Fibroblast of lung (primary cell): ENCODE measurements at places on chromosomes 13 and 19.

DNA sequence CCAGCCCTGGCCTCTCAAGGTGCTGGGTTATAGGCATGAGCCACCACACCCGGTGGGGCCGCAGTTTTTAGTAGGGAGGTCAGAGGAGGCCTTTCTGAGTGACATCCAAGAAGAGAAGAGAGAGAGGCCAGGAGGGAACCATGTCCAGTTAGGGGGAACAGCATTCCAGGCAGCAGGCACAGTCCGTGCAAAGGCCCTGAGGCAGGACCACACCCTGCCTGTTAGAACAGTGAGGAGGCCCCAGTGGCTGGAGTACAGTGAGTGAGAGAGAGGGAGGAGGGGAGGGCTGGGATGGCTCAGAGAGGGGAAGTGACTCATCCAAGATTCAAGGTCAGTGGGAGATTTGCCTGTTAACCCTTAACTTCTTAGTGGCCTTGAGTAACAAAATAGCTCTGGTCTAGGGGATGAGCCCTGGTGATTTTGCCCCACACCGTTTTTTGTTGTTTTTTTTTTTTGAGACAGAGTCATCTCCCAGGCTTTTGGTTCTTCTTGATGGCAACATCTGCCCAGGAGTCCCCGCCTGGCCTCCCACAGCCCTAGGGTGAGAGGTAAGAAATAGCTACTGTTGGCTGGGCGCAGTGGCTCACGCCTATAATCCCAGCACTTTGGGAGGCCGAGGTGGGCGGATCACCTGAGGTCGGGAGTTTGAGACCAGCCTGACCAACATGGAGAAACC lies 2.7 kb upstream of the PLIN3 start:
- DNase-seq: peak; percentile 94
- H3K36me3 ChIP-seq: no peaks in the 10 kb centered on the region
- no peaks in the 10 kb centered on the region for H3K27me3 ChIP-seq
- H3K27ac ChIP-seq: peak overlapping the region; percentile 46
- no peak overlapping the region for H3K4me3 ChIP-seq

GRCh38 chr13:67052550-67053490 lies 177.3 kb downstream of the PCDH9 start:
- H3K36me3 ChIP-seq: no peaks in the 10 kb centered on the region
- no peaks in the 10 kb centered on the region for H3K4me1 ChIP-seq
- no peak overlapping the region for H3K27ac ChIP-seq
- no peak for DNase-seq

DNA sequence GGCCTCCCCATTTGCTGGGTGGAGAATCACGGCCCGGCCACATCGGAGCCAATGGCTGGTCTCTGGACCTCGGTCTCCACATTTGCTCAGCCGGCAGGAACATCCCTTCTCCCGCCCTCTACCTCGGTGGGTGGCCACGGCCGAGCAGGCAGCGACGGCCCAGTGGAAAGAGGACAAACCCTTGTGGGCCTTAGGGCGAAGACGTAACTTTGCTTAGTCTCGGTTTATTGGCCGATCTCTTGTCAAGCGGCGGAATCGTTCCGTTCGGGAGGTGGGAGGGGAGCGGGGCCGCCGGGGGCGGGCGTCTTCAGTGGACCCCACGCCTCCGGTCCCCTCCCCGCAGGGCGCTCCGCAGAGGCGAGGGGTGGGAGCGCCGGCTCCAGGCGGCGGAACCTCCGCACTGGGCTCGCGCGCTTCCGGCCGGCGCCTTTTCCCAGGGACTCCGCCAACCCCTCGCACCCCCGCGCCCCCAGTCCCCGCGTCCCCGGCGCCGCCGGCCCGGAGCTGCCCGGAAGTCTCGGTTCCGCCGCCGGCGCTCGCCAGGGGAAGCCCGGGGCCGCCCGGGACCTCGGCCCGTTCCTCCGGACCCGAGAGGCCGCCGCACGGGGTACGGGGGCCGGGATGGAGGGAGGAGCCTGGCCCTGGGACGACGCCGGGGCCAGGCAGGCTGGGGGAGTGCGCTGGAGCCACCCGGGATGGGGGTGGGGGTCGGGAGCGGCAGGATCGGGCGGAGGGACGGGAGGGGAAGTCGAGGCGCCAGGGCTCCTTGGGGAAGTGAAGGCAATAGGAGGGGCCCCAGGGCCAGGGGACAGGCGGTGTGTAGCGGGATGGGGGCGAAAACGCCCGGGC lies at the start of gene ZNF580:
TSS of gene ZNF580 (plus strand) at position 426 of the 849 bp plus-strand sequence. CDS start 1,507 bp downstream, outside the sequence.
- peak within 1 kb of the TSS; percentile 66 for H3K27ac ChIP-seq
- peaks cover 20% of the 10 kb centered on the region for H3K4me1 ChIP-seq
- peaks cover 17% of the 10 kb centered on the region for H3K36me3 ChIP-seq
- H3K27me3 ChIP-seq: no peaks in the 10 kb centered on the region
- peak; percentile 91 for DNase-seq
- H3K4me3 ChIP-seq: peak within 1 kb of the TSS; percentile 84

DNA sequence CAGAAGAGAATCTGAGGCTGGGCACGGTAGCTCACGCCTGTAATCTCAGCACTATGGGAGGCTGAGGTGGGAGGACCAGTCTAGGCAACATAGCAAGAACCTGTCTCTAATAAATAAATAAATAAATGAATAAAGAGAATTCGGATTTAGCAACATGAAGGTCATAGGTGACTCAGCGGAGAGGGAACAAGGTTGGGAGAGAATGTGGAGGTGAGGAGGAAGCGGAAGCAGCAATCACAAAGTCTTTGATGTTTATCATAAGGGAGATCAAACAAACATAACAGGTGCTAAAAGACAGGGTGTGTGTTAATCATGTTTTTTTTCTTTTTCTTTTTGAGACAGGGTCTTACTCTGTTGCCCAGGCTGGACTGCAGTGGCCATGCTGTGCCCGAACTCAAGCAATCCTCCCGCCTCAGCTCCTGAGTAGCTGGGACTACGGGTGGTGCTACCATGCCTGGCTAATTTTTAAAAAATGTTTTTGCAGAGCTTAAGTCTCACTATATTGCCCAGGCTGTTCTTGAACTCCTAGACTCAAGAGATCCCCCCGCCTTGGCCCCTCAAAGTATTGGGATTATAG lies 16.3 kb downstream of the PBX4 start:
- no peaks in the 10 kb centered on the region for H3K36me3 ChIP-seq
- no peak overlapping the region for H3K4me3 ChIP-seq
- H3K27me3 ChIP-seq: no peaks in the 10 kb centered on the region
- no peaks in the 10 kb centered on the region for H3K4me1 ChIP-seq

DNA sequence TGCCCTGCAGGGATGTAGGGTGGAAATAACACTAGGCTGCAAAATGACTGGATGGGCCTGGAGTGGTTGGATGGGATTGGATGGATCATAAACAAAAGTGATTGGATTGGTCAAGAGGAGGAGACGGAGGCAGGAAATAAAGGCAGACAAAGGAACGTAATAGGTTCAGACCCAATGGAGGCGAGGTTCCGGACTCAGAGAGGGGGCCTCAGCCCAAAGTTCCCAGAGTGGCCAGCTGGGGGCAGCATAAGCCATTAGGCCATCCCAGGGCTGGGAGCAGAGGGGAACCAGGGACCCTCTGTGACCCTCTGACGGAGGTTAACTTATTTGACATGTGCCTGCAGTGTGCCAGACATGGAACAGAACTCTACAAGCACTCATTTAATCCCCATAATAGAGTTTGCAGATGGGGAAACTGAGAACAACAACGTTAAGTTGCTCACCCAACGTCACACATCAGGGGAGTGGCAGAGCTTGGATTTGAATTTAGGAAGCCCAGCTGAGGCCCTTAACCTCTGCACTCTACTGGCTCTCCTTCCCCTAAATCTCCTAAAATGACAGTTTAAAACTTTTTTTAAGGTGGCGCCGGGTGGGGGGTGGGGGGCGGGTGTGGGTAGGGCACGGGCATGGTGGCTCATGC lies 15.3 kb upstream of the MAP1S start:
- peak; percentile 43 for DNase-seq
- H3K4me1 ChIP-seq: no peaks in the 10 kb centered on the region
- H3K36me3 ChIP-seq: no peaks in the 10 kb centered on the region
- H3K27me3 ChIP-seq: peaks cover 2% of the 10 kb centered on the region

DNA sequence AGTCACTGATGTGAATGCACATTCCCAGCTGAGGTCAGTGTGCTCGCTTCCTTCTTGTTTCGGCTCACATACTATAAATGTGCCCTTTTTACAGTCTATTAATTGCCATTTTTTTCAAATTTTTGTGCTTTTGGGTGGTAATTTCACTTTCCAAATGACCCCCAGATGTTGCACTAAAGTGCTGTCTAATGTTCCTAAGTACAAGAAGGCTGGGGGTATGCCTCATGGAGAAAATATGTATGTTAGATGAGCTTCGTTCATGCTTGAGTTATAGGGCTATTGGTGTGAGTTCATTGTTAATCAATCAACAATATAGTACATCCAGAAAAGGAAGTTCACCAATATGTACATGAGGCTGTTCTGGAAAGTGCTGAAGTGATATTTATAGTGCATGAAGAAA lies 84.7 kb downstream of the KL start:
- no peak overlapping the region for H3K4me3 ChIP-seq
- DNase-seq: no peak
- no peak overlapping the region for H3K27ac ChIP-seq
- no peaks in the 10 kb centered on the region for H3K36me3 ChIP-seq
- no peaks in the 10 kb centered on the region for H3K4me1 ChIP-seq
